Amniotic stem cell (primary cell): ENCODE measurements at places on chromosomes 6 and 20.

- no peak for DNase-seq
Observed at GRCh38 chr6:26252077-26252472, 112.9 kb upstream of the BTN3A2 start.

- DNase-seq = peak; percentile 9
Observed at GRCh38 chr6:40922281-40922680, 116.7 kb downstream of the UNC5CL start.

GRCh38 chr20:14716351-14716801, 379.0 kb upstream of the FLRT3 start:
- DNase-seq = no peak

GRCh38 chr6:107491138-107491609, 1.3 kb downstream of the SOBP start:
- no peak for DNase-seq

DNA sequence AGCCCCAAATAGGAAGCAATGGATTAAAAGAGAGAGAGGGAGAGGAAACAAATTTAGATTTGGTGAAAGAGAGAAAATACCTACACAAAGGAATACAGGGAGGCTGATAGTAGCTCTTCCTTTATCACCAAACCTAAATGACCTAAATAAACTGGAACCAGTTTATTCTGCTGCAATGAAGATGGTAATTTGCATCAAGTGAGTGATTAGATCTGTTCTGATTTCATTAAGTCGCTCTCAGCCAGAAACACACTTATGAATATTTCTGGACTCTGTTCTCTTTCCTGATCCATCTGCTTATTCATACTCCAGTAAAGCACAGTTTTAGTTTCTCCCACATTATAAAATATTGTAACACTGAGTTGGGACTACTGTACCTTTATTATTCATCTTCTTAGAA, 83.4 kb upstream of the BMP5 start:
- DNase-seq = no peak

- no peak for DNase-seq
Observed at GRCh38 chr20:38166703-38167233, 1.7 kb upstream of the TGM2 start.

- no peak for DNase-seq
Observed at GRCh38 chr20:13625304-13625979, 13.3 kb downstream of the TASP1 start.

DNA sequence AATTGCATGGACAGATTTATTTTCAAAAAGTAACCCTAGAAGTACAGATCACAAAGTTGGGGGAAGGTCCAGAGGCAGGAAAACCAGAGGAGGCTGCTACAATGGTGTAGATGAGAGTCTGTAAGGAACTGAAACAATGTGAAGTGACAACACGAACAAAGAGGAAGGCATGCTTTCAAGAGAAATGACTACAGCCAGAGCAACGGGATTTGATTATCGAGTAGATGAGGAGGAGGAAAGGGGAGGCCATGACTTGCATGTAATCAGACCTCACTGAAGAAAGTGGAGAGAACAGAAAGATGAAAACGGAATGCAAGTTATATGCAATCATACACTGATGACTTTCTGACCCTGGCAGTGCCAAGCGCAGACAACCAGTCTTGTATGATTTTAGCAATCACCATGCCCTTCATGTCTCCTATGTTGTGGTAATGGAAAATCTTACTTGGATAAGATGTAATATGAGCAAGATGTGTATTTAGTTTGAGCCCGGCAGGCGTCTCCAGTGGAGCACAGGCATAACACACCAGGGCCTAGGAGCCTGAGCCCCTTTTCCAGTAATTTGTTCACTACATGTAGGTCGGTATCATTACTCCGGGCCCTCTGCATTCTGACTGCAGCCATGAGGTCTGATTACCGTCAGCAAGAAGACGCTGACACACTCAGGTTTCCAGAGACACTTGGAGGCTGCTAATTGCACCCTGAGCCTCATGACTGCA, 34.0 kb upstream of the FAM83C start:
- DNase-seq = no peak

GRCh38 chr6:44102527-44102926, 24.7 kb downstream of the MRPL14 start:
- no peak for DNase-seq

DNA sequence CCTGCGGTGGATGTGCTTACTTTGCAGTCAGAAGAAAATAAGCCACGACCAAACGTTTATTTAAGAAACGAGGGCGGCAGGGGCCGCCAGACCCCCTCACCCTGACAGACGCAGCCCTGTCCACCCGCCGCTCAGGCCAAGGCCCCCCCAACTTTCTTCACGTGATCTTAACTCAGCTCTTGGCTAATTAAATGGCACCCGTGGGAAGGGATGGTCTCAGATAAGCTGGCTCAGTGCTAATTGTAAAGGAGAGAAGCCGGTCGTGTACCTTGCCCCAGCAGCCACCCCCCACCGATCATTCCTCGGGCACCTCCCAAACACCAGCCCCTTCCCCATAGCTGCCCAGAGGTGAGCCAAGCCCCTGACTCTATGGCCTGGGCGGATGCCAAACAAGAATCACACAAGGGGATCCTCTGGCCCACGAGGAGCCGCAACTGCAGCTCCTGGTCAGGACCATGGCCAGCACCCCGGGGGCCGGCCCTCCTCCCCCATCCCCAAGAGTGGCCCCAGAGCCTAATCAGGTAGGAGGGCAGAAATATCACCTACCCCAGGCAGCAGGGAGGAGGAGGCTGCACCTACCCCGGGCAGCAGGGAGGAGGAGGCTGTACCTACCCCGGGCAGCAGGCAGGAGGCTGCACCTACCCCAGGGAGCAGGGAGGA, 11.2 kb downstream of the KCNQ2 start:
- no peak for DNase-seq

GRCh38 chr20:434221-434620, 26.1 kb downstream of the RBCK1 start:
- DNase-seq = no peak

- DNase-seq = no peak
Observed at GRCh38 chr6:25326126-25326525, 47.0 kb downstream of the CARMIL1 start.
